ENCODE measurements at places on chromosomes 1 and 21. TPM values are rescaled to one million over a fixed set of nuclear protein-coding genes. Genes with fewer than 3 reads are reported as not detected.

The WDR26 gene
- 57.2 TPM for total RNA-seq

- DNase-seq: no peak
Observed at GRCh38 chr1:172964864-172965263, 85.9 kb downstream of the TNFSF18 start.

- no peak for DNase-seq
Observed at GRCh38 chr1:170891872-170892271, 43.5 kb upstream of the MROH9 start.

The C1orf116 gene
- total RNA-seq: 3.6 TPM

The SHE gene
- total RNA-seq: not detected

DNA sequence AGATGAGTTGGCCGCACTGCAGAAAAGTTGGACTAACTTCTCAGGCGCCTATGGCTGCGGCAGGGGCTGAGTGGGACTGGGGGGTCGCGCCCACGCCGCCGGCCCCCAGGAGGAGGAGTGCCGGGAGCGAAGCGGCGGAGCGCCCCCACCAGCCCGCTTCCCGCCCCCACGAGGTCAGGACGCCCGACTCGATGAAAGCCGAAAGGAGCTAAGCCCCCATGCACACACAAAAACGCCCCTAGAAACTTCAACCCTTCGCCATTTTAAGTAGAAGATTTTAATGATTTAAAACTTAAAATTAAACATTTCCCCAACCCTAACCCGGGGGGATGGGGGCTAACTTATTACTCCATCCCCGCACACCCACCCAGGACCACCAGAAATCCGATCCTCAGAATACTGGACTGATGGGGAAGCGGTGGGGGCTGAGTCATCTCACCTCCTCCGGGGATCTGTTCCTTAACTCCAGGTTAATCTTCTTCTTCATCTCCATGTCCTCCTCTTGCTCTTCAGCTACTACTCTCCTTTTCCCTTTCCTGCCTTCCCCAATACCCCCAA lies 539 bp downstream of the ANP32E start:
- no peak for DNase-seq

GRCh38 chr1:56433056-56433577 lies 146.2 kb downstream of the PLPP3 start:
- DNase-seq: no peak

Measured in HCT116 (cell line).